ENCODE measurements at places on chromosomes 16 and 17.
A peak's percentile ranks its signal among the peaks of the same experiment; 100 is the strongest.

- no peak for DNase-seq
Observed at GRCh38 chr16:3122926-3123570, 10.7 kb downstream of the ZNF205 start.

GRCh38 chr16:55501549-55502322 lies 7.1 kb upstream of the LPCAT2 start:
- DNase-seq = no peak

DNA sequence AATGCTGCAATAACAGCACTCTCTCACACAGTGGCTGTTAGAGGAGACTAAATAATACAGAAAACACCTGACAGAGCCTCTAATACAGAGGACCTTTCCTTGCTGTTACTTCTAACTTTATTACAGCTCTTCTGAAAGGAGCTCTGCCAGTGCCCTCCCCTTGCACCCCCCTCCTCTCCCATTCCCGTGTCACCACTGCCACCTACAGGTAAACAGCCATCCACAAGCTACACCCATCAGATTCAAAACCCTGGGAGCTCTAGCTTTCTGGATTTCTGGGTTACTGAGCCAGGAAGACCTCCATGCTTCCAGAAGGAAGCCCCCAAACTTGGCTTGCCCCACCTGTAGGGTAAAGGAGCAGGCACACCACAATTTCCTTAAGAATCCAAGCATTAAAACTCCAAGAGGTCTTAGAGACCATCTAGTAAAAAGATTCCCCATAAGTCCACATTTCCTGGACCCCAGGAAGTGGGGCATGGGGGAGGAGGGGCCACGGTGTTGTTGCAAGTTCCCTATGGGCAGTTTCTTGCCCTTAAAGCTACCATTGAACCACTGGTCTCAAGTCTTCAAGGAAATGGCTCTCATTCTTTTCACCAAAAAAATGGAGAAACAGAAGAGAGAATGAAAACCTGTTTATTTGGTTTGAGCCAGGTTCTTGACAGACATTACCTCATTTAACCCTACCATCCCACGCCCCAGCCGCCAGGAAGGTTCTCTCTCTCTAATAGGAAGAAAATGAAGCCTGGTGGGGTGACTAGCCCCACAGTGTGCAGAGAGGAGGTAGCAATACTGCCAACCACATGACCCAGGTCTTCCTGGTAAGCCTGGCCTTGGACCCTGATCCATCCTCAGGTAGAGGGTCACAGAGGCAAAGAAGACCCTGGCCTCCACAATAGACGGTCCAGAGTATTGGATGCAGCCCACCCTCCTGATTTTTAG lies 52.8 kb downstream of the TOM1L2 start:
- DNase-seq = peak; percentile 14

DNA sequence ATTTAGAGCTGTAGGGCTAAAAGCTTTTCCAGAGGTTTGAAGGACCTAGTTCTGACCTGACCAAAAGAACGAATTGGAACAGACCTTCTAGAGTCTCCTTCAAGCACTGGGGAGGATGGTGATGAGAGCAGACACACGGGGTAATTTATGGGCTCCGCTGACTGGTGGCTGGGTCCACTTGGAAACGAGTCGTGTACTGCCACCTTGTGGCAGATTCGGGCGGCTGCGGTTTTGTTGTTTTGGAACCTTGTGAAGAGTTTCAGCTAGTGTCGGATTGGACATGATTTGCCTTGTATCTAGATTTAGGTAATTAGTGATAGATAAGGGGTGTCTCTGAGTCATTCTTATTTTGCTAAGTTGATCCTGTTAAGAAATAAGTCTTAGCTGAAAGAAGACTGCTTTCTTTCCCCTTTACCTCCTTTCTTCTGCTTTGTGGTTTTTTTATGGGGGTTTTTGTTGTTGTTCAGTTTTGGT lies 98.9 kb downstream of the AATF start:
- peak; percentile 73 for DNase-seq

- no peak for DNase-seq
Observed at GRCh38 chr17:77707546-77707945, 251.0 kb upstream of the TNRC6C start.

DNA sequence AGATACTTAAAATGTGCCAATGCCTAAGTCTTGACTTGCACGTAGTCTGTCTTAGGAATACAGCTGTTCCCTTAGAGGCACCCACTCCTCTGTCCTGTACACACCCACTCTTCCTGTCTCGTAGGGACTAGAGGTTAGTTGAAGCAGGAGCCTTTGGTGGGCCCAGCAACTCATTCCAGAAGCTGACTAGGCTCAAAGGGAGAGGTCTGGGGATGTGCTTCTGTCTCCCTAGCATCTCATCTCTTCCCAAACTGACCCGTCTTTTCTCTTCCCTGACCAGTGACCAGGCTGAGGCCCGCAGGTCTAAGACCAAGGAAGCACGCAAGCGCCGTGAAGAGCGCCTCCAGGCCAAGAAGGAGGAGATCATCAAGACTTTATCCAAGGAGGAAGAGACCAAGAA lies 4.2 kb downstream of the RPL19 start:
- no peak for DNase-seq

DNA sequence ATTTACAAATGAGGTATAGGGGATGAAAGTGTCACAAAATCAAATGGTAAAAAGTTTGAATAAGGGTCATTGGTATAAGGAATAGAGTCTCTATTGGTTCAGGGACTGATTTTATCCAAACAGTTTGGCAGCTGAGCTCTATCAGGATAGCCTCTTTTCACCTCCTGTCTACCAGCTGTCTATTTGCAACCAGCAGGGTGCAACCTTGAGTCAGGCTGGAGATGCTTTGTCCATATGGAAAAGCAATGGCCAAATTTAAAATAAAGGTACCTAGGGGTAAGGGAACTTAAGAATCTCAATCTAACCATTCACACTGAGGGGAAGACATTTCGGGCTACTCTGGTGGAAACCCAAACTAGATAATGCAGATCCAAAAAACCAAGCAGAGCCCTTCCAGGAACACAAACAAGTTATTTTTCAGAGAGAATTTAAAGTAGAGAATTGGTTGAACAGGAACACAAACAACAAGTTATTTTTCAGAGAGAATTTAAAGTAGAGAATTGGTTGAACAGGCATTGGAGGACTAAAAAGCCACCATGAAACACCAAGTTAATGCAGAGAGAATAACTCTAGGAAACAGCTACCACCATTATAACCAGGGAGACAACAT lies 12.6 kb upstream of the CA10 start:
- no peak for DNase-seq

- DNase-seq = no peak
Observed at GRCh38 chr16:21659124-21659523, 4.6 kb upstream of the OTOA start.

DNA sequence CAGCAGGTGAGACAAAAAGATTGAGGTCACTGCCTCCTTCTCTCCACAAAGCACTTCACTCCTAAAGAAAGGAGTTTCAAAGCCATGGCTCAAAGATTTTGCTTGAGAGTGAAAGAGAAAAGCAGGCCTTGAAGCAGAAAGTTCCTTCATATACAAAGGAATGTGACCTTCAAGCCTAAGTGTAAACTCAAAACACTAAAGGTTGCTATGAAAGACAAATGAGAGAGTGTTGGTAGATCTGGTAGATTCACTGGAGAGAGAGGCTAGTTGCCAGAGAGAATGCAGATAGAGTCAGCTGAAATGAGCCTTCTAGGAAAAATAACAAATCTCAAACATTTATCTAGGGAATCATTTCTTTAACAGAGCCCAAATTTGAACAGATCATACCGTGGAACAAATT lies 305.2 kb downstream of the CDH8 start:
- DNase-seq = no peak

- no peak for DNase-seq
Observed at GRCh38 chr16:21971856-21972255, 18.7 kb downstream of the UQCRC2 start.

DNA sequence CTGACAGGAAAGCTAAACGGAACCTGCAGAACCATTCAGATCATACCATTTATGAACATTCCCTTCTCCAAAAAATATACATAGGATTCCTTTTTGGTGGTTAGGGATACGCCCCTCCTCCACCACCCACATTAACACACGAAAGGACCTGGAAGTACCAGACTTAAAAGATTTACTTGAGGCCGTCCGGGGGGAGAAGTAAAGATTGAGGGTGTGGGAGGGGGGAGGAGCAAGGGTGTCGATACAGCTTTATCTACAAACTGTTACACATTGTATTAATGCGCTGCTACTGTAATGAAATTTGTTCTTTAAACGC lies 537 bp downstream of the PALB2 start:
- DNase-seq = no peak

GRCh38 chr17:6444571-6445335 lies 498 bp downstream of the PIMREG start:
- DNase-seq = no peak

GRCh38 chr16:4936181-4936990 lies 562 bp downstream of the PPL start:
- no peak for DNase-seq

DNA sequence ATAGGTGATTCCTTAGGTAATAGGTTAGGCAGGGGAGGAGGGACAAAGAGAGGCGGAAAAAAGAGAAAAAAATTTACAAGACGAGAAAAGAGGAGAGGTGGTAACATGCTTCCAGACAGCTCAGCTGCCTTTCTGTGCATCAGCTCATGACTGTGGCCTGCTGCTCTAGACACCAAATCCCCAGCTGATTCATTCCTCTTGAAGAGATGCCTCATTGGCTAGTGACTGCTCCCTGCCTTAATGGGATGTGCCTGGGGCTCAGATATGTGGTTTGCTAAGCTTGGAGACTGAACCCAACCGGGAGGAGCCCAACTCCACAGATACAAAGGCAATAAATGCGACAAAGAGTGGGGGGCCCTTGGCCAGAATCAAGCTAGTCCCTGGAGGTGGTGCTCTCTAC lies 105.9 kb upstream of the FAM20A start:
- DNase-seq = no peak

GRCh38 chr17:32303781-32304288 lies 38.1 kb downstream of the C17orf75 start:
- no peak for DNase-seq

- no peak for DNase-seq
Observed at GRCh38 chr17:15260376-15261257, 4.5 kb downstream of the PMP22 start.

GRCh38 chr16:72723781-72724180 lies 324.1 kb downstream of the ZFHX3 start:
- no peak for DNase-seq

GRCh38 chr17:2253768-2254406 lies 49.7 kb downstream of the SMG6 start:
- no peak for DNase-seq

- peak; percentile 11 for DNase-seq
Observed at GRCh38 chr16:83967838-83968305, at the start of gene NECAB2. Gene NECAB2 (plus strand): TSS chr16:83968244. CDS start chr16:83968649, 405 bp downstream.

DNA sequence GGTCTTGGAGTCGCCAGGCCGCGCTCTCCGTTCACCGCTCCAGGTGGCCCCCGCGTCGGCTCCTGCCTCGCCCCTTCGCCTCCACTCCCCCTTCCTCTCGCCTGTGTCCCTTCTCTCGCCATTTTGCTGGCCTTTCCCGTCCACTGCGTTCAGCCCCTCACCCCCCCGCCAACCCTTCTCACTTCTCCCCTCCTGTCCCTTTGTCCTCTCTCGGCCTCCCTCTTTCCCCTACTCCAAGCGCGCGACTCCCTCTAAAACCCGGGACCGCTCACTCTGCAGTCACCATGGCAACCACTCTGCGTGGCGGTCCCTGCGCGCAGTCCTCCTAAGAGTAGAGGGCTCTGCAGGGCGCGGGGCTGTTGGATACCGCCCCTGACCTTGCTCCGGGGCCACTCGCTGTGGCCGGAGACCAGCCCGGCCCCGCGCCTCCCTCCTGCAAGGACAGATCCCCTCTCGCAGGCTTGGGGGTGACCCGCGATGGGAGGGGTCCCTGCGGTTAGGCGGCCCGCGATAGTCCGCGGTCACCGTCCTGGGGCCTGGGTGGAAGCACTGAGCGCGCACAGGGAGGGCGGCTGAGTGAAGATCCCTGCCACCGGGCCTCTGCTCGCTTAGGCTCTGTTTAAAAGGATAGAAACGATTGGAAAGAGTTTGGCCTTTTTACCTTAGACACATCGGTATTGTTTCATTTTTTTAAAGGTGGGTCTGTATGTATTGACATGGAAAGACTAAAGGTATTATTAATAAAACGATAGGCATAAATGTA lies 454 bp downstream of the CCDC40 start:
- DNase-seq = peak; percentile 23

GRCh38 chr16:3908951-3909437 lies 28.5 kb upstream of the CREBBP start:
- no peak for DNase-seq

DNA sequence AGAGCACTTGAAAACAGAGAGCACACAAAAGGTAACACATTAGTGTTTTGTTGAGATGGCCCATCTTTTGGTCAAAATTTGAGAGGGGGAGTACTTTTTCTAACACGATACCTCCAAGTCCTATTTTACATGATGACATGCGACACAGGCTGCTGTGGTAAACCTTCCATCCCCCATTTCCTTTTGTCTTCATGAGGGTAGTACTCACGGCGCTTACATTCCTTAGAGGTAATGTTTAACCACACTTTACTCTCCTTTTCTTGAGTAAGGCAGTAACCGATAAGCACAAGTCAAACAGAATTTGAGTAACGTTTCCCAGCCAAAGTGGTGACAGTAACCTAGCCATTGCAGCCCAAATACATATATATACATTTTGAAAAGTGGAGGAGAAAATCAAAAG lies 35.8 kb upstream of the PITPNM3 start:
- DNase-seq = no peak

DNA sequence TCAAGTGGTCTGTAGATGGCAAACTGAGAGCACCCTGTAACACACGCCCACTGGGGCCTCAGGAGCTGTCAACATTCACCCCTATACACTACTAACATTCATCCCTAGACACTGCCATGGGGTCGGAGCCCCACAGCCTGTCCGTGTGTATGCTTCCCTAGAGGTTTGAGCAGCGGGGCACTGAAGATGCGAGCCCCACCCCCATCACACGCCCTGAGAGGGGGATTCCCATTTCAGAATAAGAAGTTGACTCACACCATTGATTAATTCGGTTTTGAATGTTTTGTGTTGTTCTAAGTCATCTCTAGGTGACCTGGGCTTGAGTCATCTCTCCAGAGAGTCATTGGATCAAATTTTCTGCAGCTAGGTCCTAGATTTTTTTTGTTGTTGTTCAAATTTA lies 37.3 kb upstream of the MMD start:
- DNase-seq = no peak

- no peak for DNase-seq
Observed at GRCh38 chr17:73297934-73298861, 13.6 kb downstream of the CDC42EP4 start.

All from NCI-H2107 (cell line).